ENCODE measurements at places on chromosomes 3 and 15.

DNA sequence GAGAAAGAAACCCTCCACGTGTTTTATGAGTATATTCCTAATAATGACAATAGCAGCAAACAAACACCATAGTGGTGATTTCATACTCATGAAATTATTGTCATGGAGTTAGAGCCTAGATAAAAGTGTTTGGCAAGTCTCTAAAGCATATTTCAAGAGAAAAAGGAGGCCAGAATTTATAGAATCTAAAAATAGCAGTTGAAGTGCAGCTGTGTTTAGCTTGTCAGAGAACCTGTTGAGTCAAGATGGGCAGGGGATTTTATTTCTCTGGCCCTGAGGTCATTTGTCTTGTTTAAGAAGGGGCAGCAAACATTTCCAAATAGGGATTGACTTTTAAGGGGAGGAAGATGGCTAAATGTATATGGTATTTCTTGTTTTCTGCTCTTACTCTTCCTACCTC is 279.6 kb upstream of the CTDSPL start:
- no peak for DNase-seq

- DNase-seq: no peak
Observed at GRCh38 chr15:101264011-101264410, 12.2 kb upstream of the CHSY1 start.

DNA sequence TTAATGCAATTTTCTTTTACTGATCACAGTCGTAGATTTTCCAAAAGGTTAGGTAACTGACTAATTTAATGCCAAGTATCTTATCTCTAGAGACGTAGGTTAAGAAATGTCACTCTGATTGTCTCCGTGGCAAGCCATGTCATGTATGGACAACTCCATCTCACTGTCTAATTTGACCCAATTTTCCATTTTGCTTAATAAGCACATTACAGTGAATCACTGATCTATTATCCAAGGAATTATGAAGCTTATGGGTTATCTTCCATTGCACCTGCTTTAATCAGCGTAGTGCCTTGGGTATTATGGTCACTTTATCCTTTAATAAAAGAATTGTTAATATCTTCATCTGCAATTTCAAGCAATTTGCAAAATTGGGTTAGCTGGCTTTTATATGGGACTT is 557.4 kb upstream of the ROBO2 start:
- no peak for DNase-seq

- no peak for DNase-seq
Observed at GRCh38 chr15:45384700-45385099, 6.4 kb upstream of the GATM start.
